Smooth muscle cell of the coronary artery (primary cell): ENCODE measurements at places on chromosomes 5 and 9. TPM values are rescaled to one million over a fixed set of nuclear protein-coding genes. Genes with fewer than 3 reads are reported as not detected.

Gene PCDHGA12
- total RNA-seq = 5.8 and 9.9 TPM in 2 replicates

Gene TRIM23
- total RNA-seq = 34.1 and 35.0 TPM in 2 replicates

Gene PCDHA13
- total RNA-seq = 0.08 and 0.59 TPM in 2 replicates

Gene CAMK2A
- 0.08 and 0.35 TPM in 2 replicates for total RNA-seq

Gene C7
- total RNA-seq = 15.8 and 132 TPM in 2 replicates

Gene GNA14
- 1.2 and 2.6 TPM in 2 replicates for total RNA-seq

Gene CENPK
- total RNA-seq = 5.5 TPM in 2 replicates

Gene SLC6A7
- not detected in 2 replicates for total RNA-seq

Gene GGTA1
- total RNA-seq = 0.12 and 0.15 TPM in 2 replicates

Gene ENTR1
- total RNA-seq = 17.3 and 28.6 TPM in 2 replicates

Gene IFNA16
- not detected in 2 replicates for total RNA-seq

Gene BARX1
- not detected in 2 replicates for total RNA-seq

Gene SLC9A3
- total RNA-seq = 0.12 and 0.60 TPM in 2 replicates

Gene HTR4
- total RNA-seq = 0.08 TPM in 1 of 2 replicates, not detected in the other

Gene KCNV2
- not detected in 2 replicates for total RNA-seq

Gene CRHBP
- 0.38 and 0.82 TPM in 2 replicates for total RNA-seq

Gene SLC4A9
- not detected in 2 replicates for total RNA-seq

Gene FOXD4L6
- total RNA-seq = under 0.01 and 0.08 TPM in 2 replicates

Gene ALDH1A1
- 11.6 and 28.2 TPM in 2 replicates for total RNA-seq

Gene TMEM174
- not detected in 2 replicates for total RNA-seq

Gene PTGS1
- total RNA-seq = 27.1 and 116 TPM in 2 replicates

Gene MTAP
- 14.0 and 20.6 TPM in 2 replicates for total RNA-seq

Gene TMEM171
- total RNA-seq = 0.82 and 5.1 TPM in 2 replicates

Gene IGFBPL1
- not detected in 2 replicates for total RNA-seq

Gene PCDHB2
- 1.1 and 3.7 TPM in 2 replicates for total RNA-seq

Gene PRXL2C
- 12.1 and 21.6 TPM in 2 replicates for total RNA-seq

Gene LCN2
- not detected in 2 replicates for total RNA-seq

Gene GRM6
- total RNA-seq = not detected in 2 replicates

Gene C9orf78
- 44.6 and 121 TPM in 2 replicates for total RNA-seq

Gene MAMDC2
- total RNA-seq = 2.7 and 3.5 TPM in 2 replicates

Gene MAP1B
- total RNA-seq = 109 and 145 TPM in 2 replicates

Gene GPR151
- total RNA-seq = not detected in 2 replicates

Gene PCSK1
- under 0.01 and 1.6 TPM in 2 replicates for total RNA-seq

Gene AK8
- total RNA-seq = 0.15 and 0.23 TPM in 2 replicates

Gene PCSK5
- total RNA-seq = 5.0 and 9.8 TPM in 2 replicates

Gene OR1Q1
- 0.08 and 1.2 TPM in 2 replicates for total RNA-seq

Gene MZB1
- not detected in 2 replicates for total RNA-seq

Gene C9orf153
- 0.08 and 0.12 TPM in 2 replicates for total RNA-seq

Gene CCNI2
- not detected in 2 replicates for total RNA-seq

Gene FRRS1L
- under 0.01 and 0.94 TPM in 2 replicates for total RNA-seq

Gene QRFP
- total RNA-seq = not detected in 2 replicates

Gene SLC22A4
- total RNA-seq = 1.5 and 3.8 TPM in 2 replicates

Gene DCTN4
- total RNA-seq = 33.4 and 35.0 TPM in 2 replicates

Gene CBY3
- total RNA-seq = not detected in 2 replicates

Gene ST6GALNAC4
- total RNA-seq = 22.9 and 44.7 TPM in 2 replicates

Gene NUTM2F
- not detected in 2 replicates for total RNA-seq

Gene GFRA3
- total RNA-seq = under 0.01 TPM in 1 of 2 replicates, not detected in the other

Gene PCDHGC4
- total RNA-seq = 0.90 and 2.5 TPM in 2 replicates

Gene MUSK
- under 0.01 TPM in 1 of 2 replicates, not detected in the other for total RNA-seq
